ENCODE measurements at places on chromosomes 1 and 21. TPM values are rescaled to one million over a fixed set of nuclear protein-coding genes. Genes with fewer than 3 reads are reported as not detected.

FCRL5 gene
- total RNA-seq: not detected

FCRL2 gene
- total RNA-seq: not detected

COL24A1 gene
- 0.40 TPM for total RNA-seq

E2F2 gene
- 0.13 TPM for total RNA-seq

TEX38 gene
- not detected for total RNA-seq

BCAR3 gene
- total RNA-seq: 12.0 TPM

NBL1 gene
- total RNA-seq: 56.5 TPM

AIM2 gene
- not detected for total RNA-seq

SCMH1 gene
- total RNA-seq: 38.5 TPM

AGL gene
- 19.1 TPM for total RNA-seq

TFF2 gene
- total RNA-seq: not detected

LMOD1 gene
- total RNA-seq: 13.6 TPM

KRTAP10-4 gene
- not detected for total RNA-seq

DMBX1 gene
- total RNA-seq: not detected

TRAF5 gene
- 8.2 TPM for total RNA-seq

ANKRD34A gene
- 2.4 TPM for total RNA-seq

MRPS15 gene
- 108 TPM for total RNA-seq

C21orf58 gene
- total RNA-seq: 0.95 TPM

GPX7 gene
- total RNA-seq: 10.4 TPM

ST6GALNAC5 gene
- total RNA-seq: not detected

WNT2B gene
- total RNA-seq: 2.0 TPM

PADI4 gene
- total RNA-seq: 0.25 TPM

ASH1L gene
- 53.3 TPM for total RNA-seq

TESK2 gene
- total RNA-seq: 2.4 TPM

NR5A2 gene
- 2.2 TPM for total RNA-seq

CD52 gene
- total RNA-seq: 7.5 TPM

MAP1LC3C gene
- 0.58 TPM for total RNA-seq

ELOVL1 gene
- 38.2 TPM for total RNA-seq

SELL gene
- total RNA-seq: 1.3 TPM

All from heart left ventricle (tissue), 16 donors.